ENCODE measurements at places on chromosomes 1 and 21.
A peak's percentile ranks its signal among the peaks of the same experiment; 100 is the strongest.

DNA sequence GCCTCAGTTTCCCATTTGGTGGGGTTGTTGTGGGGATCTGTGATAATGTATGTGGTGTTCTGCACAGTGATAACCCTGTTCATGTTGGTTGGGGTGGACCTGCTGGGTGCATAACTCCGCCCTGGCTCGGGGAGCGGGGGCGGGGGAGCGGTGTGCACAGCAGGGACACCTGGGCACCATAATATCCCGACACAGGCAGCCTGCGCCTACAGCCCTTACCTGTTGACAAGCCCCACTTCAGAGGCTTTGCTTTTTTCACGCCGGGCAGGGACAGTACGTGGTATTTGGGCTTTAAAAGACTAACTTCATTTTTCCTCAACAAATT is 48.0 kb upstream of the ACOT11 start:
- DNase-seq = no peak

DNA sequence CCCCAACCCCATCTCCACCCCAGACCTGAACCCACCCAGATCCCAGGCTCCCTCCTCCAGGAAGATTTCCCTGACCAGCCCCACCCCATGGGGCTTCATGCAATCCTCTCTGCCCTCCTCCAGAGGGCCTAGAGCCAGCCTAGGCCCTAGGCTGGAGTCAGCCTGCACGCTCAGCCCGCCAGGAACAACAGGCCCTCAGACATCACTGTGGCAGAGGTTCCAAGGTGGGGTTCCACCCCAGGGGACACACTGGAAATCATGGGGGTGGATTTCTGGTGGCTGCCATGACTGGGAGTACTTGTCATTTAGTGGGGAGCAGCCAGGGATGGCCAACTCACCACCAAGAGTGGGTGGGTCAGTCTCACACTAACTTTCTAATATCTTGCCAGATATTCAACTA is 122.0 kb downstream of the GLIS1 start:
- peak; percentile 6 for DNase-seq

DNA sequence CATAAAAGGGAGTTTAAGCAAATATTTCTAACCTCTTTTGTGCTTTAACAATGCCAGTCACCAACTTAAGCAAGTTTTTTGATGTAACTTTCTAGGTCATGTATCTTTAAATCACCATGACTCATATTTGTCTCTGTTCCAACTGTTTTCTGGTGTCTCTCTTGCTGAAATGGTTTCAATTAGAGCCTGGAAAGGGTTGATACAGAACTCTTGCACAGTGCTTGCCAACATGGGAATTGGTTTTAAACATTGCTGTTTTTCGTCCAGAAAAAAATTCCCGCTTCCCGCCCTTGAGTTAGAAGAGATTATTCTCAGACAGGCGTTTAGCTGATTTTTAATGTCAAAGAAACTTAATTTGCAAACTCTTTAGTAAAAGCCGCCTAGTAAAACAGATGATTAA is 46.4 kb upstream of the SLC22A15 start:
- DNase-seq = no peak

DNA sequence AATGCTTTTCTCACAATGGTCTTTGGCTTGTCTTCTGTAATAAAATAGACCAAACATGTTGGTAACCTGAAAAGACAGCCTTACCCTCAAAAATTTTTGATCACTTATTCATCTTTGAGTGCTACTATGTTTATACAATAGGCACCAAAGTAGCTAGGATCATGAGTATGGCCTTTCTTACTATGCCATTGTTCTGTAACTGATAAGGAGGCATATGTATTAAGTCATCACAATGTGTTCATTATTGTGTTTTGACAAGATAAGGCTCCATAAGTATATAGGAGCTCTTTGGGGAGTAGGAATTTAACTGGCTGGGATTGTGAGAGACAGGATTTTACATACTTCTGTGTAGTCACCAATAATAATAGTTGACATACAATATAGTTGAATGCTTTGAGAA is 675 bp downstream of the TMCO2 start:
- DNase-seq = no peak

DNA sequence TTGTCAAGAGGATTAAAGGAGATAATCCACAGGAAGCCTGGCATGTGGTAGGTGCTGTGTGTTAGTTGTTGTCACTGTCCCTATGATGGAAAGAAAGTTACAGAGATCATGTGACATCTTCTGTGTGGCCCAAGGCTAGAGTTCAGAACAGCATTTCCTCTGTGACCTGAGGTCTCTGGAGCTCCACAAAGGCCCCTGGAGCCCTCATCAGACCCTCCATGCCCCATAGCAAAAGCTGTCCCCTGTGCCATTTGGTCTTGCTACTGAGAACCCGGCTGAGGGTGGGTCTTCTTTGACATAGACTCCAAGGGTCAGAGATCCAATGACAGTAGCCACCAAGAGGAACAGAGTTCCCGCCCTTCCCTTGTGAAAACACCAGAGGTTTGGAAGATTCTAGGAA is 8.1 kb downstream of the CELA2B start:
- DNase-seq = no peak

- no peak for DNase-seq
These were observed 22.5 kb upstream of the SRP9 start for GRCh38 chr1:225754940-225755641.

GRCh38 chr1:41976671-41977070 is 57.9 kb upstream of the HIVEP3 start:
- DNase-seq = no peak

- no peak for DNase-seq
These were observed 124.4 kb upstream of the BARHL2 start for GRCh38 chr1:90841473-90841872.

- no peak for DNase-seq
These were observed 11.2 kb downstream of the AGO1 start for GRCh38 chr1:35894183-35894582.

- DNase-seq = no peak
These were observed 7.7 kb downstream of the TFF2 start for GRCh38 chr21:42343101-42343500.

- no peak for DNase-seq
These were observed 19.4 kb downstream of the NEK7 start for GRCh38 chr1:198176179-198176578.

Data from stimulated activated CD4-positive, alpha-beta T cell treated with anti-CD3 and anti-CD28 coated beads, Interleukin-2, amount 100 ng/mL, for 24 hours (primary cell).